ENCODE measurements at places on chromosomes 12 and 14.

GRCh38 chr12:111596985-111597830 lies 1.9 kb downstream of the ATXN2 start:
- no peak for DNase-seq

- DNase-seq, result no peak
Measured at GRCh38 chr14:75702616-75703261, 41.7 kb downstream of the TTLL5 start.

- no peak for DNase-seq
Measured at GRCh38 chr14:79742142-79742541, 469.2 kb downstream of the DIO2 start.

- DNase-seq, result no peak
Measured at GRCh38 chr12:6700646-6701051, at the start of gene PIANP. TSS of gene PIANP (minus strand) at chr12:6700815. CDS start at chr12:6698061, 2,754 bp downstream.

DNA sequence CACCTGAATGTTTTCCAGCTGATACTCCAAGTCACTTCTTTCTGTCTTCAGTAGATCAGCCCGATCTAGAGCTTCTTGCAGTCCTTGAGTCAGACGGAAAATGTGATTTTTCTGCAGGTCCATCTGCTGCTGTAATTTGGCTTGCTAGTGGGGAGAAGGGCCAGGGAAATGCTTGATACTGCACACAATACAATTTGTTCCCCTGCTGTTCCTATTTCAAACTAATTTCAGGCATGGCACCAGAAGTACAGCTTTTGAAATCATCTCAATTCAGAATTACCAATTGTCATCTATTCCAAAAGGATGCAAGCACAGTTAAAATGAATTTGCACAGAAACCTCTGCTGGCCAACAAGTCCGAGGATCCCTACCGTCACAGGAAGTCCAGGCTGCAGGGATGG lies 53.4 kb downstream of the PRKAB1 start:
- DNase-seq, result no peak

DNA sequence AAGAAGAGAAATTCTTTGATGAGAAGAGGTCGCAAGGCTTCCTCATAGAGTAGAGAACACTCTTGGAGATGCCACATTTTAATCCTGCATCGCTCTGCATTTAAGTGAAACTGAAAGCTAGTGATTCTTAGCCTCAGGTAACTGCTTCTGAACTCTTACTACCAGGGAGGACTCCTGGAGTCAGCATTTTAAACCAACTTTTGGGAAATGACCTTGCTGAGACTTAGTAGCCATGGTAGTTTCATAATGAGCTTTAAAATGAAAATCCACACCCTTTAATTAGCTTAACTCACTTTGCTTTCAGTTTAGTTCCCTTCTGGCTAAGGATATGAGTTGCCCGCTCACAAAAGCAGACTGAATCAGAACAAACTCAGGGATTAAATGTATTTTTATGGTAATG lies 80.3 kb downstream of the SYNE2 start:
- DNase-seq, result no peak

GRCh38 chr14:45716572-45716971 lies 463.6 kb upstream of the MIS18BP1 start:
- DNase-seq, result no peak

GRCh38 chr14:40574780-40575179 lies 1031.9 kb upstream of the LRFN5 start:
- no peak for DNase-seq

- DNase-seq, result no peak
Measured at GRCh38 chr12:64532734-64533351, 77.5 kb upstream of the RASSF3 start.

DNA sequence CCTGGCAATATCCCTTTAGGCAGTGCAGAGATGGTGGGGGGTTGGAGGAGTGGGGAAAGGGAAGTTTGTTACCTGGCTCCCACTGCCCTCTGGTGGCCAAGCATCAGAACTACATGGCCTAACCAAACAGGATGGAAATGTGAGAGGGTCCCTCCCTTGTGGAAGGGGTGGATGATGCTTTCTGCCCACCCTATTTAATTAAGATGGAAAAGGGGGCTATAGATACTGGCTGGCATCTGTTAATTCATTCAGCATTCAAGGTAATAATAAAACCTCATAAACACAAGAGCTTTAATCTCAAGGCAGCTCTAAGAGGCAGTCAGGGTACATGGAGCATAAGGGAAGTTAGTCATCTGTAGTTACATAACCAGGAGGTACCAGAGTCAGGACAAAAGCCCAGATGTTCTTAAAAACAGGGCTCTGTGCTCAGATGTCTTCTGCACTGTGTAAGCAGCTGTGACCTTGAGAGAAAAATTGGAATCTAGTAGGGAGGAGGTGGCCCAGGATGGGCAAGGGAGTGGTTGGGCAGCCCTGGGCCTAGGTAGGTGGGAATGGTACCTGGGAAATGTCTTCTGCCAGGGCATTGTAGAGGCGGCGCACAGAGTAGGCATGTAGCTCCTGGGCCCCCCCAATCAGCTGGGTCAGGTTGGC lies 4.6 kb downstream of the AP1G2 start:
- no peak for DNase-seq

DNA sequence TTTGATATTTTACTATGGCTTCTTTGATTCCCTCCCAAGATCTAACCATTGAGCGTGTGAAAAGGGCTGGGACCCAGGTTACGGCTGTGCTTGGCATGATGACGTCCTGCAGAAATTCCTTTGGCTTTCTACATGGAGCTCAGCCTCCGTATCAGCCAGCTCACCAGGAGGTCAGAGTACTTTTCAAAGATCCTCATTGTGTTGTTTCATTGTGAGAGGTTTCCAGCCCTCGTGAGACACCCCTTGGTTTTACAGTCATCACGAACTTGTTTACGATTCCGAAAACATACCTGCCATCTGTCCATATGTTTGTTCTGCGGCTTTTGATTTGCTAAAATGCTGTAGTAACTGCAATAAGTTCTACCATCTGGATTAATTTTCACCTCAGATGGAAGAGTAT lies 453.1 kb downstream of the TMEM121 start:
- no peak for DNase-seq

- peak; percentile 16 for DNase-seq
Measured at GRCh38 chr12:18430425-18431048, 169.2 kb downstream of the PIK3C2G start.

DNA sequence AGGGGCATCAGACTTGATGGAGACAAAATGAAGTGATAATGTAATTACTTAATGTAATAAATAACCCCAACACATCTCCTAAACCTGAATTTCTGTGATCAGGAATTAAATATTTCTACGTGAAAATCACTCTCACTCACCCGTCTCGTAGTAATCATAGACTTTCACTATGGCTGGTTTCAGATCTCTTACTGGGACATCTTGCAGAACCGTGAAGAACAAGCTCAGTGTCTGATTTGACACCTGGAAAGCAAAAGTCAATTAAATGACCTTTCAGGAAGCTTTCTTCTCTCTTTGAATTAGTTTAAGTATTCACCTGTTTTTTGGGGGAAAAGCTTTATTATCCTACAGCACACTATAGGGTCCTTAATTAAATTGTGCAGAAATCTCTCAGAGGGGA lies 47.1 kb downstream of the A2M start:
- DNase-seq, result no peak

GRCh38 chr14:63656194-63656593 lies 14.5 kb upstream of the WDR89 start:
- DNase-seq, result no peak

DNA sequence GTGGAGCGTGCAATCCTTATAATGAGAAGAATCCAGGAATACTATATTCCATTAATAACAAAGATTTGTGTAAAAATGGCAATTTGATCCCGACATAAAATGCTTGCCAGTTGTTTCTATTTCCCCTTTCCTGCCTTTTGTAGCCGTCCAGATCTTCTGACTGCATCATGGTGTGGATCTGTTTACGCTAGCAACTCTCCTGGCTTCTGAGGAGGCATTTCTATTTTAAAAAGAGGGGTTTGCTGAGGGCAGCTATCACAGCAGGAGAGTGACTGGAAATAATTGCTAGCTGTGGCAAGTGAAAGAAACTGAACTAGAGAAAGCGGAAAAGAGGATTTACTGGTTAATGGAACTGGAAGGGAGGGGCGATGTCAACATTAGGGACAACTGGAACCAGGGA lies 145.6 kb downstream of the ATP23 start:
- no peak for DNase-seq

DNA sequence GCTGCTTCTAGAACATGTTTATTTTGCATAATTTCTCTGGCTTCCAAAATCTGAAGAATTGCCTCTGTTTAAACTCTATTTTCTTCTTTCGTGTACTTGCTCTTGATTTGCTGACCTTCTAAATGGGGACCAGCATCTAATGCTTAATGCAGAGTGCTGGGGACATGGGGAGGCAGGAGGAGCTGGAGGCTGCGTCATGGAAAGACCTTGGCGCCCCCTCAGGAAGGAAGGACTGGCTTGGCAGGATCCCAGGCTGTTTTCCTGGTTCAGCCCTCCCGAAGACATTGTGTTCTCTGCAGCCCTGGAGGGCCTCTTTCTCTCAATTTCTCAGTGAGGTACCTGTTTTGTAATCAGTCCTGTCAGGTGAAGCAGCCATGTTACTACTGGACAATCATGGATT lies 5.5 kb downstream of the PRKCH start:
- no peak for DNase-seq

DNA sequence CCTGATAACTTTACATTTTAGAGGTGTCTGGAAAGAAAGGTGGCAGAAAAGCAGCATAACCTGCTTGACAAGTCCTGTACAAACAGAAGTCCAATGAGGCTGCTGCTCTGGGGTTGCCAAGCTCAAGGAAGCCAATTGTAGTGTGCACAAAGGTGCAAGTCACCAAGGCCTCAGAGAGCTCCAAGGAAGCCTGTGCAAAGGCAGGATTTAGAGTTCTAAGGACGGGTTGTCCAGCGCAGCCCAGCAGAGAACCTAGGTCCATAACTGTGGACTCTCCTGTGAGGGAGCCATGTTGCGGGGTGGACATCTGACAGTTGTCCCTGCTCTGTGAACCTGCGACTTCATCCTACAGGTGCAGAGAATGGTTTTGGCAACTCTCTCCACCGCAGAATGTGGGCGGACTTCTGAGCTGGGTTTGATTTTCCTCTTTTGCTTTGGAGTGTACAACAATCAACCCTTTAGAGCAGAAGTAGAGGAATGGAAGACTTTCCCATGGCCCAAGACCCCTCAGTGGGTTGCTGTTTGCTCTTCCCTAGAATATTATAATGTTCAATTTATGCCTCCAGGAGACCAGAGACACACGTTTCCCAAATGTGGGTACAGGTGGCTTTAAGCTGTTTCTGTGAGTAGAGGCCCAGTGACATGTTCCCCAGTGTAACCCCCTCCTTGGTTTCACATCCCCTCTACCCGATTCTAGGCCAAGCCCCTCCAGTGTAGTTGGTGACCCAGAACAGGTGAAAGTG lies 81.0 kb downstream of the ETV6 start:
- DNase-seq, result no peak

GRCh38 chr14:34161351-34162082 lies 210.6 kb upstream of the EGLN3 start:
- no peak for DNase-seq

DNA sequence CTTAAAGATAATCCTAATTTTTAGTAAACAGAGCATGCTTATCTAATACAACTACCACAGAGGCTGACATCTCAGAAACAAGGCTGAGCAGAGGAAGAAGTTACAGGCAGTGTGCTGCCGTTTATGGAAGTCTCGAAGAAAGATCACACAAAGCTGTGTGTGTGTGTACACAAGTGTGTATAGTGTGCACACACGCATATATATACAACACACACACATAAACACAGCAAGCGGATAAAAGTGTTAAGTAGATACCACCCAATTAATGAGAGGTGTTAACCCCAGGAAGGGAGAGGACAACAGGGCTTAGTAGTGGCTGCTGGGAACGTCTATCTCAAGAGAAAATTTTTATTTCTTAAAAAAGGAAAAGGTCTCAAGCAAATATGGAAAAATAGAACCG lies 15.3 kb downstream of the CCDC88C start:
- no peak for DNase-seq

GRCh38 chr12:86148071-86148470 lies 108.1 kb downstream of the MGAT4C start:
- no peak for DNase-seq

DNA sequence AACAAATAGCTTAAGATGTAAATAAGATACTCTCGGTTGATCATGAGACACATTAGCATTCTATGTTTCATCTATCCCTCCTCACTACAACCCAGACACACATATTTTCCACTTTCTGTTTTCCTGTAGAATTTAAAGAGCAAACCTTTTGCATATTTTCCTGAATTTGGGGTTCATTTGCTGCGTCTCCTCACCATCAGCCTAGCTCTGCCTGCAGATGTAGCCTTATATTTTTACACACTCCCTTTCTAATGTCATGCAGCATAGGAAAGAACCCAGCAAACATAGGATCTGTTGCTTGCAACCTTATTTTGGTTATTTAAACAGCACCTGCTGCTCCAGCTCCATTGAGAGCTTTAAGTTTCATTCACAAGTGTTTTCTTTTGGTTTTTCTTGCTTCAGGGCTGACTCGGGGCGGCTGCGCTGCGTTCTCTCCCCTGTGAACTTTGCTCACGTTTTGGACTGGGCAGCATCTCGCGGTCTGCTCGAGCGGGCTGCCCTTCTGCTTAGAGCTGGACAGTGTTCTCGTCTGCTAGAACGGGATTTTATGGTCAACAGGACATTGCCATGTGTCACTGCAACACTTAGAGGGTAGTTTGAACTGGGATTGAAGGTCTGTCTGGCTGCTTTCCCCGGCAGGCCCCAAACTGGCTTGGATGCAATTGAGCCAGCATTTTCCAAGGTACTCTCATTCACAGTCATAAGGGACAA lies 57.8 kb upstream of the VRK1 start:
- DNase-seq, result no peak

DNA sequence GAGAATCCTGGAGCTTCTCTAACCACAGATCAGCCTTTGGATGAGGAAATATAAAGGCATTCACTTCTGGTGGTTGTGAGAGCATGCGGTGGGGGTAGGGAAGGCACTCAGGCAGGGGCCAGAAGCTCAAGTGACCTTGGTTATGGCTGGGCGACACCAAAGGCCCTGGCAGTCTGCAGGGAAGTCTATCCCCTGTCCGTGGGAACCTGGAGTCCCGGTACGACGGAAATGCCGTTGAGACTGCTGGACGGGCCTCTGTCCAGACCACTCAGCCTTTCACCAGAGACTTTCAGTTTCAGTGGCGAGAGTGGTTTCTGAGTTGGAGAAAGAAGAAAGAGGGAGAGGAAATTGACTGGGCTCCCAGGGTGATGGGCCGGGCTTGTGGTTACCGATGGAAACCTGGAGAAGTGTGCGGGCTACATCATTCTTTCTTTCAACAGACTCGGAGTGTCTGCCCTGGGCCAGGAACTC lies 20.9 kb downstream of the ISCA2 start:
- DNase-seq, result peak; percentile 61

DNA sequence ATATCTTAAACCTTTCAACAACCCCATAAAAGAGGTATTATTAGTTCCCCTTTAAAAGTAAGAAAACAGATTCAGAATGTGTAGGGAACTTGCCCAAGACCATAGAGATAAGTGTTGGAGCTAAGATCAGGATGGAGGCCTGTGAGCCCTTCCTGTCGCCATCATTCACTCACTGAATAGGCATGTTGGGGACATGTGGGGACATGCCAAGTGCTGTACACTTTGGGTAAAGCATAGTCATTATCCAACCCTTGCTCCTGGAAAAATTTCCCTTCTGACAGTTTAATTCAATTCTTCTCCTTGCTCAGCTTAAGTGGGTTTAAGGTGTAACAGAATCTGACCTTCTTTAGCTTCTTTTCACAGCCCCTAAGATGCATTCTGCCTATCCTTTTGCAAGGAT lies 28.0 kb upstream of the C12orf42 start:
- DNase-seq, result no peak

- DNase-seq, result no peak
Measured at GRCh38 chr12:70383484-70383883, 17.4 kb downstream of the KCNMB4 start.

GRCh38 chr14:98304574-98304973 lies 967.4 kb downstream of the BCL11B start:
- DNase-seq, result no peak

GRCh38 chr12:28059668-28060067 lies 87.1 kb upstream of the PTHLH start:
- DNase-seq, result no peak

Data from AG09309 (cell line).